ENCODE measurements at places on chromosomes 6 and 20.

GRCh38 chr6:105733556-105734162 is 330.8 kb upstream of the PREP start:
- peak; percentile 30 for DNase-seq

GRCh38 chr6:165129086-165129485 is 180.3 kb downstream of the C6orf118 start:
- DNase-seq = no peak

DNA sequence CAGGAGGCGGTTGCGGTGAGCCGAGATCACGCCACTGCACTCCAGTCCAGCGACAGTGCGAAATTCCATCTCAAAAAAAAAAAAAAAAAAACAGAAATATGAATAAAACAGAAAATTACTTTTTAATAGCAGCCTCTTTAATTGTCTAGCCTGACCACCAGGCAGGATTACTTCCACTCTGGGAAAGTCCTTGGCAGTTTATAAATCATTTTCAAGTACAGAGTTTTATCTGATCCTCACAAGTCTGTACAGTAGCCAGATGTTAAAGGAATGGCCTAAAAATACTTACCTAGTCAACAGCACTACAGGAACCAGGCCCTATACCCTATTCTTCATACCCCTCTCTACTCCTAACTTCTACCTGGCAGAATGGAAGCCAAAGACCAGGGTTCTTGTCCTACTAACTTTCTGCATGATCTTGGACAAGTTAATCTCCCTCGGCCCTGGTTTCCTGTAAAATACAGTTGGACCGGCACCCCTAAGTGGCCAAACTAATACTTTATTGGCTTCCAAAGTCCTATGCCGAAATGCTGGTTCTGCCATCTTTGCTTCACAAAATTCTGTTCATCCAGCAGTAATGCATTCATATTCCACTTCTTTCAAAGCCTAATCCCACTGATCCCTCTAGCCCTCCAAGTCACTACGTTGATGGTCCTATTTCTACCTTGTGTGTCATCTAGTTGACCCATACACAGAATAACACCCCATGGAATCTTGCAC is 1.9 kb downstream of the EIF2S2 start:
- DNase-seq = no peak

GRCh38 chr6:67818322-67818721 is 816.8 kb upstream of the ADGRB3 start:
- no peak for DNase-seq

- DNase-seq = no peak
Measured at GRCh38 chr6:41167173-41167963, 4.5 kb upstream of the TREM2 start.

DNA sequence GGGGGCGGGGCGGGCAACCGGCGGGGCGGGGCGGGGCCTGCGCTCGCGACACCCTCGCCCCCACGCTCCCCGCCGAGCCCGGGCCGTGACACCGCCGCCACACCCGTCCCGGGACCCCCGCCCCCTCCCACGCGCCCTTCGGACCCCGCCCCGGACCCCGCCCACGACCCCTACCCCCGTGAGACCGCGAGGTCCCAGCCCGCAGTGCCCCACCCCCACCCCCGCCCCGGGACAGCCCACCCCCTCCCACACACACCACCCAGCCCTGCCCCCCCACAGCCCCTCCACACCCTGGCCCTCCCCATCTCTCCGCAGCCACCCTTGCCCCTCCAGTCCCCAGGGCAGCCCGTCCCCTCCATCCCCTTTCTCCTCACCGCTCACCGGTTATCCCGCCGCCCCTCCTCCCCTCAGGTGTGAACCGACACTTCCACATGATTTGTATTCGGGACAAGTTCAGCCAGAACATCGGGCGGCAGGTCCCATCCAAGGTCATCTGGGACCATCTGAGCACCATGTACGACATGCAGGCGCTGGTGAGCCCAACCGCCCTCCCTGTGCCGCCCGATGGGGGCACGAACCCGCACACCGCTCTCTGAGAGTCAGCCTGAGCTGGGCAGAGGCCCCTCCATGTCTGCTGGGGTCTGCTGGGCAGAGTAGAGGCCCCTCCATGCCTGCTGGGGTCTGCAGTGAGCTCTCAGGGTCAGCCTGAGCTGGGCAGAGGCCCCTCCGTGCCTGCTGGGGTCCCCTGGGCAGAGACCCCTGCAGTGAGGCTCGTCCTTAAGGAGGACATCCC is 622 bp downstream of the MRGBP start:
- DNase-seq = no peak

DNA sequence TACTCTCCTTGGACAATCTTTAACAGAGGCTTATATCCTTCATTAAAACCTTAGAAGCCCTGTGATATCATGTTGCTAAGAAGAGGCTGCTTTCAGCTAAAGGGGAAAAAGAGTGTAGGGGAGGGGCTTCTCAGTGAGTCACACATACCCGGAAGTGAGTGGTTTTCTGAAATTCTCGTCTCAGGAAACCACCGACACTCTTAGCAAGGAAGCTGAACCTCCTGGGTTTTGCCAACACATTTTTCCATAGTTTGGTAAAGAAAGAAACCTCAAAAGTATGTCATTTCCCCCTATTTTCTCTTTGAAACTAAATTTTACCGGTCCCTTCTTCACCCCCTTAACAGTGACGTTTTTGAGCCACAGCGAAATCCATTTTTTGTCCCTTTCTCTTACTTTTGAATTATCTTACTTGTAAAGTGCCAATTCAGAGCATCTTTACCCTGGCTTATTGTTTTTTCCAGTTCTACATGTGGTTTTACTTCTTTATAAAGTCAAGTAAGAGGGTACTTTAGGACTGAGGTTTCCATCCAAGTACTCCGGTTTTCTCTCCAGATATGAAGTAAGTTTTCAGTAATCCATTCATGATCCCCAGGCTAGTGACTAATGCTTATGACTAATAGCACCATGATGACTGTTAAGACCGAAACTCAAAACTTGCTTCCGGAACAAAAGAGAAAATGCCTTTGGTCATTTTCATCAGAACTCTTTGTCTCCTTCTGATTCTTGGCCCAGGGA is 219.3 kb downstream of the ARHGAP18 start:
- peak; percentile 88 for DNase-seq

DNA sequence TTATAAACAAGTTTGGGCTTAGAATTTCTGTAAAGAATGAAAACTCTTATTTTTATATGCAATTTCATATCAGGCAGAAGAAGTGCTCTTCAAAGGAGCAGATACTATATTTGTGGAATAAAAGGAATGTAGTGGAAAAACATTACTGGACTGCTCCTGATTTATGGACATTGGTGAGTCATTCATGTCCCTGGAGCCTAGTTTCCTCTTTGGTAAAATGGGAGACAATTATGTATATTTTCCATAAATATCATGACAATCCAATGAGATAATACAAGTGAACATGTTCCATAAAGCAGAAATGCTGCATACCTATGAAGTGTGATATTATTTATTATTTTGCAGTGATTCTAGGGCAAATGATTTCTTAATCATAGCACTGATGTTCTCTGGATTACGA is 445.8 kb upstream of the CITED2 start:
- no peak for DNase-seq

DNA sequence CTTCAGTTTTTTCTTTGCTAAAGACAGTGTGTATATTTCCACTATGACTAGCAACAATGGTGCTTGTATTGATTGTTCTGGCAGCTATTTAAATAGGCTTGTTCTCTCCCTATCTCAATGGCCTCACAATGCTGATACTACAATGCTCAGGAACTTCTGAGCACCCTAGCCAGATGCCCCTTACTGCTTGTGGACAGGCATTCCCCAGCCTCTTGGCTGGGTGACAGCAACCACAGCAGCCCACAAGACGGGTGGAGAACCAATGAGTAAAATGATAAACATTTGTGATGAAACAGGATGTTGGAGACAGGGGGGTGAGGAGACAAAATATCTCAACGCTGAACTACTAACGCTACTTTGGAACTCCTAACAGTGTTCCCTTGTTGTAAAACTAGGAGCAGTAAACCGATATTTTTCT is 42.3 kb downstream of the HIVEP2 start:
- no peak for DNase-seq

Data from SK-N-MC (cell line).